ENCODE measurements at places on chromosomes 13 and 19.

- DNase-seq, result no peak
Measured at GRCh38 chr13:28822801-28823200, 2.7 kb downstream of the MTUS2 start.

DNA sequence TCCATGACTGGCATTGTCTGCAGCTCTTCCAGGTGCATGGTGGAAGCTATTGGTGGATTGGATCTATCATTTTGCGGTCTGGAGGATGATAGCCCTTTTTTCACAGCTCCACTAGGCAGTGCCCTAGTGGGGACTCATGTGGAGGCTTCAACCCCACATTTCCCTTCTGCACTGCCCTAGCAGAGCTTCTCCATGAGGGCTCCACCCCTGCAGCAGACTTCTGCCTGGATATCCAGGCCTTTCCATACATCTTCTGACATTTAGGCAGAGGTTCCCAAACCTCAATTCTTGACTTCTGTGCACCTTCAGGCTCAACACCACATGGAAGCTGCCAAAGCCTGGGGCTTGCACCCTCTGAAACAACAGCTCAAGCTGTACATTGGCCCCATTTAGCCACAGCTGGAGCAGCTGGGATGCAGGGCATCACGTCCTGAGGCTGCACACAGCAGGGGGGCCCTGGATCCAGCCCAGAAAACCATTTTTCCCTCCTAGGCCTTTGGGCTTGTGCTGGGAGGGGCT is 800.2 kb upstream of the MIR17HG start:
- no peak for DNase-seq

- peak; percentile 33 for DNase-seq
Measured at GRCh38 chr13:33401238-33401637, 115.7 kb upstream of the STARD13 start.

- DNase-seq, result no peak
Measured at GRCh38 chr13:45109102-45109720, 11.1 kb upstream of the GTF2F2 start.

- DNase-seq, result no peak
Measured at GRCh38 chr13:108610507-108610906, 18.9 kb upstream of the MYO16 start.

- no peak for DNase-seq
Measured at GRCh38 chr13:51308781-51309180, 30.7 kb upstream of the SERPINE3 start.

DNA sequence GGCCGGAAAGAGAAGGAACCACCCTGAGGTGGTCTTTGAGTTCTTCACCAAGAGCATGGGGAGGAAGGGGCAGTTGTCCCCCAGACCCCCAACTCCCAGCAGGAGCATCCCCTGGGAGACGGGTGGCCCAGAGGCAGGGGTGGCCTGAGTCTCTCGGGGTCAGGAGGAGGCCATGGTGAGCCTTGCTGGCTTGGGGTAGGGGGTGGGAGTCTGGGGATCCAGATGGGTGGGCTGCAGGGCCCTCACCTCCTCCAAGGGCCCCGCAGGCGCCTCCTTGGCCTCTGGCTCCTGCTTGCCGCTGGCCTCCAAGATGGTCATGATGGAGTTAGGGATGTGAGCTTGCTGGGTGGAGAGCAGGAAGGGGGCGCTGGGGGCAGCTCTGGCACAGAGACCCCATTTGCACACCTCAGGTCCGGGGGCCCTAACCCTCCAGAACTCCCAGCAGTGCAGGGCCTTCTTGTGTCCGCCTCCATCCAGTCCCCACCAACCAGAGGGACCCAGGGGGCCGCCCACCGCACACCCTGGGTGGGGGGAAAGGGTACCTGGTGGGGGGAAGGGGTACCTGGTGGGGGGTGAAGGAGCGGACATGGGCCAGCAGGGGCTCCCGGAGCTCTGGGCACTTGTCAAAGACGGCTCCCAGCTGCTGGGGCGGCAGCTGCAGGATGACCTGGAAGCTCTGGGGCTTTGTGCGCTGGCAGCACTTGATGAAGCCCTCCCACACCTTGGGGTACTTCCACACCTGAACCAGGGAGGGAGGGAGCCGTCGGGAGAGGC is 1.3 kb upstream of the RSPH6A start:
- DNase-seq, result no peak

GRCh38 chr13:108315991-108316390 is 46.5 kb downstream of the TNFSF13B start:
- DNase-seq, result no peak

DNA sequence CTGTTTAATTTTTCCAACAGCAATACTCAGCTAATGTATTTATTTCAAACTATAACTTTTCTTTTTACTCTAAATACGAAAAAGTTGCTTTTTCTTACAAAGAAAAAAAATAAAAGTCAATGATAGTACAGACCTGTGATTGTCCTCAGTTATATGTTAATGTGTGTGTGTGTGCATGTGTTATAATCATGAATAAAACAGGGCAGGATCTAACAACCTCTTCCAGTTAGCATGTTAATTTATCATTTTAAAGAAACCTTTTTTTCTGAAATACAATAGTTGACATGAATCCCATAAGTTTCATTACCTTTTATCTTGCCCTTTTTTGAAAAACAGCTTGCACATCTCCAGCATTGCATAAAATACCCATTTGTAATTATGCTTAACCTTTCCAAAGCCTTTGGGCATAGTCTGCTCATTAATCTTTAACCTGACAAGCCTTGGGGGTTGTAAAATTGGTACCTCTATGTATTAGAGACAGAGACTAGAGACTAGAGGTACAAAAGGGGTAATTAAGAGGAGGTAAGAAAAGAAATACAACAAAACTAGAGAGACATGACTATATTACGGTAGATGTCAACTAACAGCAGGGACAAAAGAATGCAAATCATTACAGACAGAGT is 828.1 kb downstream of the OLFM4 start:
- no peak for DNase-seq

DNA sequence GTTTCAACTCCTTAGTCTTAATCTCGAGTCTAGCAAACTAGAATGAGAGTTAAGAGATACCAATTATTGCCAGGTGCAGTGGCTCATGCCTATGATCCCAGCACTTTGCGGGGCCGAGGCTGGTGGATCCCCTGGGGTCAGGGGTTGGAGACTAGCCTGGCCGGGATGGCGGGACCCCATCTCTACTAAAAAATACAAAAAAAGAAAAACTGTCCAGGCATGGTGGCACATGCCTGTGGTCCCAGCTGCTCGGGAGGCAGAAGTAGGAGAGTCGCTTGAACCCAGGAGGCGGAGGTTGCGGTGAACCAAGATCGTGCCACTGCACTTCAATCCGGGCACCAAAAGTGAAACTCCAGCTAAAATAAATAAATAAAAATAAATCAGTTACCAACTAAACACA is 1119.5 kb upstream of the ATXN8OS start:
- no peak for DNase-seq

DNA sequence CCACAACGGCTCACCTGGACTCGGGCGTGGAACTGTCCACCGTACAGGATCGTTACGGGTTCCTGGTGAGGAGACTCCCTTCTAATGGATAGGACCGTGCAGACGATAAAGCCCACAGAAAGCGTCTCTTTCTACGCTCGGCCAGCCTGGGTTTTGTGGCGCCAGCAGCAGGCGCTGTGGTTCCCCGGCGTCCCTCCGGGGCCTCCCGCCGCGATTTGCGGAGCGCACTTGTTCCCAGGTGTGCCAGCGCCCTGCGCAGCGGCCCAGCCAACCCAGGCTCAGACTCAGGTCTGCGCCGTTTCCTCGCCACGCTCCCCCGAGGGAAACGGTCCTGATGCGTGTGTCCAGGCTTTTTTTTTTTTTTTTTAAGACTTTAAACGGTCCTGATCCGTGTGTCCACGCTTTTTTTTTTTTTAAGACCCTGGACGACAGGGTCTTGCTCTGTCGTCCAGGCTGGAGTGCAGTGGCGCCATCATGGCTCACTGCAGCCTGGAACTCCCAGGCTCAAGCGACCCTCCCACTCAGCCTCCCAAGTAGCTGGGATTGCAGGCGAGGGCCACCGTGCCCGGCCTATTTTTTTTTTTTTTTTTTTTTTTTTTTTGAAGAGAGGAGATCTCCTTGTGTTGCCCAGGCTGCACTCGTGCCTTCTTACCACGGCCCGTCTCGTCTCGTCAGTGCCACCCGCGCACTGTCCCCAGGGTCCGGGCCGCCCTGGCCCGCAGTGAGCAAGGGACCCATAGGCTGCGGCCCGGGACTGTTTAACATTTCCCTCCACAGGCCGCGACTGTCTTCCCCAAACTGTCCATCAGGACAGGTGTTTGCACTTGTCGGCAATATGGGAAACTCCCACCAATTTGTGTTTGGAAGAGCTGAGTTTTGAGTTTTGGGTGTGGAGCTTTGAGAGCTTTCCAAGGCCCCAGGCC is 23.8 kb downstream of the GJA3 start:
- no peak for DNase-seq

GRCh38 chr13:44211704-44212346 is 161.8 kb upstream of the SERP2 start:
- DNase-seq, result no peak

GRCh38 chr13:48873587-48873986 is 102.1 kb upstream of the FNDC3A start:
- no peak for DNase-seq

- DNase-seq, result no peak
Measured at GRCh38 chr13:33310245-33311038, 24.9 kb upstream of the STARD13 start.

- no peak for DNase-seq
Measured at GRCh38 chr13:40681341-40682146, 15.1 kb upstream of the FOXO1 start.

- DNase-seq, result peak; percentile 31
Measured at GRCh38 chr13:77779552-77780272, 82.2 kb downstream of the SLAIN1 start.

GRCh38 chr19:5149932-5150901 is 181.3 kb downstream of the KDM4B start:
- no peak for DNase-seq

- no peak for DNase-seq
Measured at GRCh38 chr13:112907286-112907685, 61.7 kb upstream of the MCF2L start.

DNA sequence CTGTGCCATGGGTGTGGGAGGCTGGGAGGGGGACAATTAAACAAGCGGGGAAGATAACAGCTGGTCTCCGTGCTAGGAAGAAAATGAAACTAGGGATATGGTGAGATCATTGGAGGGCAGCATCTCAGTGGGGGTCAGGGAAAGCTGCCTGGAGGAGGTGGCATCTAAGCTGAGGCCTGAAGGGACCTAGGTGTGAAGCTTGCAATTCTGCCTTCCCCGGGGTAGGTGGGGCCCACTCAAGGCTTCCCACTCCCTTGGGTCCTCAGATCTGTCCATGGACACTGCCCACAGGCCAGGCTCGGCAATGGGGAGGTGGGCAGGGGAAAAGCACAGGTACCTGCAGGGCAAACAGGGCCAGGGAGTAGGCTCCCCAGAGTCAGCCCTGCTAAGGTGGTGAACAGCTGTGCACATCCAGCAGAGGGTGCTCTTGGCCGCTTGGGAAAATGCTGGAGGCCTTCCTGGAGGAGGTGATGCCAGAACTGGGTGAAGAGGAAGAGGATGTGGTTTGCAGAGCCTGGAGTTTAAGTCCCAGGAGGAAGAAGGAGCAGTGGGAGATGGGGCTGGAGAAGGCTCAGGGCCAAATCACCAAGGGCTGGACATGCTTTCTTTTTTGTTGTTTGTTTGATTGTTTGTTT is 25.7 kb upstream of the CCNE1 start:
- no peak for DNase-seq

GRCh38 chr19:33806434-33806881 is 9.8 kb downstream of the KCTD15 start:
- no peak for DNase-seq

- no peak for DNase-seq
Measured at GRCh38 chr19:39543477-39543857, 3.5 kb upstream of the EID2 start.

DNA sequence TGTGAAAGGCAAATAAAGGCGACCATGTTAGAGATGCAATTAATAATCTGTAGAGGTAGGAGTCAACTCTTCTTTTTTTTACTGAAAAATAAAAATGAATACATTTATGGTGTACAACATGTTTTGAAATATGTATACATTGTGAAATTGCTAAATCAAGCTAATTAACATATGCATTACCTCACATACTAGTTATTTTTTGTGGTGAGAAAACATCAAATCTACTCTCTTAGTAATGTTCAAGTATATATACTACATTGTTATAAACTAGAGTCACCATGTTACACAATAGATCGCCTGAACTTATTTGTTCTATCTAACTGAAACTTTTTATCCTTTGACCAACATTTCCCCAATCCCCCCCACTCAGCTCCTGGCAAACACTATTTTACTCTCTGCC is 143.2 kb downstream of the POU4F1 start:
- DNase-seq, result no peak

DNA sequence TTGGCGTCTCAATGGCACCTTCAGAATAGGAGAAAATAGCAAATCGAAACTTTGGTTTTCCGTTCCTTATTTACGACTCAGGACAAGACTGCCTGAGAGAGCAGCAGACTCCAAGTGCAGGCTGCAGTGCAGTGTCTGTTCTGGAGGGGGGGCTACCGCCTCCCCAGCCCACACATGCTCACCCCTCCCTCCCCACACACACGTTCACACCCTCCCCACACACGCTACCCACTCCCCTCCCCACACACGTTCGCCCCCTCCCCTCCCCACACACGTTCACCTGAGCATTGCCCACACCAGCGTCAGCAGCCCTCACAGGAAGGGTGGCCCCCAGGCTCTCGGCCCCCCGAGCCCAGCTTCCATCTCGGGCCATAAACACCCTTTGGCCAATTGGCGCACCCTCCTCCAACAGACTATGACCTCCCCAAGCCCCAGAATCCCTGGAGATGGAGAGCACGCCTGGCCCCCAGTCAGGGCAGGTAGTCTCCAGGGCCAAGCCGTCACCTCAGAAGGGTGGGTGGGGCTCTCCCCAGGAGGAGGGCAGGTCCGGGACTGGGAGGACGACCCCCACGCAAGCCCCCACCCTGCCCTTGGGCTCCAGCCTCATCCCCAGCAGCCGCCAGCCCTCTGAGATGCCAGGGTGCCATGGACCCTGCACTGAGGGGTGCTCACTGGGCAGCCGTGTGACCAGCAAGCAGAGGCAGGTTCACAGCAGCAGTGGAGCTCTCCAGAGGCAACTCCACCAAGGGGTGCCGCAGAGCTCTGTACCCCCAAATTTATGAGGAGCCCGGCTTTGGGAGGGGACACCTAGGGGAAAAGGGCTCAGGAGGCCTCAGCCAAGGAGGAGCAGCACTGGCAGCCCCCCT is 27.5 kb downstream of the RASA3 start:
- no peak for DNase-seq

DNA sequence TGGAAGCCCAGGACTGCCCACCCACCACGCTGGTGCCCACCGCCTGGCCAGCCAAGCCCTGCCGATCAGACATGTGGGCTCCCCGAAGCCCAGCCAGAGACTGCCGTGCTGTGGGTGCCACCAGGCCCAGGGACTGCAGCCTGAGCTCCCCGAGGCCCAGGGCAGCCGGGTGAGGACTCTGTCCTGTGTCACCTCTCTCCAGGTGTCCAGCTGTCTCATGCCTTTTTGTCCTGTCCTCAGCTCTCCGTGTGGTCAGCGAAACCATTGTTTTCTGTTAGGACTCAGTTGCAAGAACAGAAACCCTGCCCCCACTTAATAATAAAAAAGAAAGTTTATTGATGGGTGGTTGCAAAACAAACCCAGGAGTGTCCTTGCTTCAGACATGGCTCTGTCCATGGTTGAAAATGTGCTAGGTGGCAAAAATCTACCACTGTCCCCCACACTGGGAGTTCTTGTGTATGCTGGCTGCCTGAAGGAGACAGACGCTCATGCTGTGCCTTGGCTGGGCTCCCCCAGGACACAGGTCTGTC is 9.9 kb downstream of the PLEKHF1 start:
- DNase-seq, result no peak

GRCh38 chr19:1248139-1248785 is at the start of gene MIDN:
Gene MIDN (plus strand): TSS chr19:1248583. CDS start chr19:1250297, 1,714 bp downstream.
- peak; percentile 62 for DNase-seq

All from SHP77 (cell line).